ENCODE measurements at places on chromosomes 5 and 9. TPM values are rescaled to one million over a fixed set of nuclear protein-coding genes. Genes with fewer than 3 reads are reported as not detected.
A peak's percentile ranks its signal among the peaks of the same experiment; 100 is the strongest.

- DNase-seq = no peak
Measured at GRCh38 chr9:91677331-91677730, 253.7 kb upstream of the NFIL3 start.

DNA sequence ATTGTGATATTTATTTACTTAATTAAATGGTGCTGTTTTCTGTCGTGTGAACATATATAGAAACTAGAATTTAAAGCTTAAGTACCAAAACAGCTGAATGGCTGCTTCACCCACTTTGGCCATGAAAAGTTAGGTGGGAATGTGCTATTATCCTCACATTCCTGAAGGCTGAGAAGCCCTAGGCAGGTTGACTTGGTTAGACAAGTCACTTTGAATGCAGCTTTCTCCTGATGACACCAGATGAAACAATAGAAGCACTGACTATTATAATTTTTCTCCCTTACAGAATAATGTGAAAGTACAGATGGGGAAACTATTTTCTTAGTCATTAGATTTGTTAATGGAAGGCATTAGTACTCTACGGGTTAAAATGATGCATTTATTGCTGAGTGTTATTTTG, 65.1 kb upstream of the C5orf46 start:
- DNase-seq = no peak

DNA sequence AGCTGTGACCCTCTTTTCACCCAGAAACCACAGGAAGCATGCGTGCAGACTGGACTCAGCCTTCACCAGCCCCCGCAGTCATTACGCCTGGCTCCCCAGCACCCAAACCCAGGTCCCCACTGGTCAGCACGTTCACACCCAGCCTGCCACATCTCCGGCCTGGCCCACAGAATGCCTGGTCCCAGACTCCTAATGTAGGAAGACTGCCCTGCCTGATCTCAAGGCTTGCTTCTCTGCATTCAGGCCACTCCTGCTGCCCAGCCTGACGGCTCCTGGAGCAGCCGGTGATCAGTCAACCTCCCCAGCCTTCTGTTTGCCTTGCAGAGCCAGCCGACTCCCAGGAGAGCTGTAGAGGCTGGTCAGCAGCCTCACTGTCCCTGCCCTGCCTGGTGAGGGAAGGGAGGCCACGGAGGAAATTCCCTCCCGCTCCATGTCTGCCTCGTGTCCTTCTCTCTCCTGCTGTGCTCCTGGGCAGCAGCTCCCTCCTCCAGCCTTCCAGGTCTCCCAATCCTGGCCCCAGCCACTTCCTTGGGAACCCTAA, 25.4 kb downstream of the ADAMTS2 start:
- no peak for DNase-seq

DNA sequence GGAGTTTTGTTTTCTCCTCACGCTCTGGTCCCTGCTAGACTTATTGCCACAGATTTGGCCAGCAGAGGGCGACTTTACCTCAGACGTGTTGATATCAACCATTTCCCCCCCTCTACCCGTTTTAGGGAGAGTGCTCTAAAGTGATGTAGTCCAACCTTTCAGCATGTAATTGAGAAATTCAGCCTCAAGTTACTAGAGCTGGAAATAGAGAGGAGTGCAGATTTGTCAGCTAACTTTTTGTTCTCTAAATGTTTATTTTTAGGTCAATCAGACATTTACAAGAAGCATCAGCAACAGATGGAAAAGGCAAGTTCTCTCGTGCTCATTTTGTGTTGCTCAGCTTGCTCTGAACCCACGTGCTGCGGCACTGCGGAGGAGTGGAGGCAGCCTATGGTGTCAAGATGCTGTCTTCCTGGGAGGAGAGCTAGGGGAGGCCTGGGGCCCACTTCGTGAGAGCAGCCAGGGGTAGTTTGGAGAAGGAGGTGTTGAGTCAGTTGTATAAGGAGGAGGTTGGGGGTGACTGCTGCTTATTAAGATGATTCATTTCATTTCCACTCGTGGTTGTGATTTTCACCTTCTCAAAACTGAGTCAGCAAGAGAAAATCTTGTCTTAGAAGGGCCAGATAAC, 53.6 kb downstream of the GPR107 start:
- DNase-seq = peak; percentile 75

GRCh38 chr5:102766295-102767090, 11.4 kb downstream of the PAM start:
- DNase-seq = no peak

Gene ROR2
- not detected for total RNA-seq

Gene NIPBL
- 120 TPM for total RNA-seq

- DNase-seq = no peak
Measured at GRCh38 chr5:138597661-138598400, 22.6 kb upstream of the HSPA9 start.

- DNase-seq = no peak
Measured at GRCh38 chr9:4774209-4774608, 18.5 kb upstream of the RCL1 start.

Gene CCNH
- total RNA-seq = 86.9 TPM

Gene FYB1
- 642 TPM for total RNA-seq

- DNase-seq = no peak
Measured at GRCh38 chr9:72658703-72659102, 137.3 kb downstream of the TMC1 start.

- no peak for DNase-seq
Measured at GRCh38 chr9:19998823-19999455, 210.1 kb upstream of the SLC24A2 start.

Gene SEMA6A
- total RNA-seq = not detected

DNA sequence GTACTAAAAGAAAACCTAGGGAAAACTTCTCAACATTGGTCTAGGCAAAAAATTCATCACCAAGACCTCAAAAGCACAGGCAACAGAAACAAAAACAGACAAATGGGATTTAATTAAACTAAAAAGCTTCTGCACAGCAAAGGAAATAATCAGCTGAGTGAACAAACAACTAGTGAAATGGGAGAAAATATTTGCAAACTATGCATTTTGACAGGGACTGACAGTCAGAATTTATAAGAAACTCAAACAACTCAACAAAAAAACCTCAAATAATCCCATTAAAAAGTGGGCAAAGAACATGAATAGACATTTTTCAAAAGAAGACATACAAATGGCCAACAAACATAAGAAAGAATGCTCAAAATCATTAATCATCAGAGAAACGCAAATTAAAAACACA, 189.4 kb downstream of the AUH start:
- no peak for DNase-seq

Data from naive thymus-derived CD8-positive, alpha-beta T cell (primary cell).